ENCODE measurements at places on chromosomes 2 and 18.

- no peak for DNase-seq
Measured at GRCh38 chr2:191556463-191556862, 121.5 kb upstream of the NABP1 start.

DNA sequence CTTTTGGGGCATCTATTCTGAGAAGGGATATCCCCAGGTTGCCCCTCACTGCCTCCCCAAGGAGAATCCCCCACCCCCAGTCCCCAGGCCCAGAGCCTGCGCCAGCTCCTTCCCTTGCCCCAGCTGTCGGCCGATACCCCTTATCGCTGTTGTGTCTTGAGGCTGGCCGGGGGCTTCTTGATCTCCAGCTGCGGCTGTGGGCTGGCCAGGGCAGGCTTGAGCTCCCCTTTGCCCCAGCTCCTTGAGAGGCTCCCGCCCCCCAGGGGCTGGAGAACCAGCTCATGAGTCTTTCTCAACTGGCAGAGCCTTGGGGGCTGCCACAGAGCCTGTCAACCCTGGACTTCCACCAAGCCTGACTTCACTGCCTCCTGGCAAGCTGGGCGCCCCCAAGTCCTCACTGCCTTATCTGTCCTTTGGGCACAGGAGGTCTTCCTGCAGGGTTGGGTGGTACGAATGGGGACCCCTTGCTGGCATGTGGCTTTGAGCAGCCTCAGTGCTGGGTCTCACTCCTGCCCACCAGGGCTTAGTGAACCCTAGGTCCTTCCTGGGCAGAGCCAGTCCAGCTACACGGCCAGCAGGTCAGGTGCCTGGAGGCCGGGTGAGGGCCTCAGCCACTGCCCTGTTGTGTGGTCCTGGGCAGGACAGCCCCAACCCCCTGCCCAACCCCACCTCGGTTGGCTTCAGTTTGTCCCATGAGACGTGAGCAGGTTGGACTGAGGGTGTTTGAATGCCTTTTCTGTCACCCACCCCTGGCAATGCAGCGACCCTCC lies 29.5 kb downstream of the INHBB start:
- DNase-seq: no peak

GRCh38 chr2:143736904-143737303 lies 607.7 kb downstream of the ARHGAP15 start:
- no peak for DNase-seq

GRCh38 chr2:207867905-207868304 lies 98.2 kb upstream of the FZD5 start:
- no peak for DNase-seq

- DNase-seq: no peak
Measured at GRCh38 chr18:2053490-2054089, 517.7 kb downstream of the METTL4 start.

GRCh38 chr2:219433666-219434467 lies 776 bp upstream of the SPEG start:
- DNase-seq: no peak

DNA sequence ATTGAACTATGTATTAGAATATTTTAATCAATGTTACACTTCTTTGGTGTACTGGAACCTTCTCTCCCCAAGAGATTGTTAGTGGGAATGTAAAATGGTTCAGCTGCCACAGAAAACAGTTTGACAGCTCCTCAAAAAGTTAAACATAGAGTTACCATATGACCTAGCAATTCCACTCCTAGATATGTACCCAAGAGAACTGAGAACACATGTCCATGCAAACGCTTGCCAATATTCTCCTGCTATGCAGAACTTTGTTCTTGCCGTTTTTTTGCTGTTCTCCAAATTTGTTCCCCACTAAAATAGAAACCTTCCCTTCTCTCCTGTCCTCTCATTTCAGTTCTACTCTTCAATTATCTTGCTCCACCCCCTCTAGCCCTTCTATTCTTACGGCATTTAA lies 87.6 kb downstream of the PTPN2 start:
- DNase-seq: no peak

- no peak for DNase-seq
Measured at GRCh38 chr2:239966029-239966852, 58.9 kb downstream of the NDUFA10 start.

- no peak for DNase-seq
Measured at GRCh38 chr2:136055929-136056688, 61.8 kb downstream of the CXCR4 start.

DNA sequence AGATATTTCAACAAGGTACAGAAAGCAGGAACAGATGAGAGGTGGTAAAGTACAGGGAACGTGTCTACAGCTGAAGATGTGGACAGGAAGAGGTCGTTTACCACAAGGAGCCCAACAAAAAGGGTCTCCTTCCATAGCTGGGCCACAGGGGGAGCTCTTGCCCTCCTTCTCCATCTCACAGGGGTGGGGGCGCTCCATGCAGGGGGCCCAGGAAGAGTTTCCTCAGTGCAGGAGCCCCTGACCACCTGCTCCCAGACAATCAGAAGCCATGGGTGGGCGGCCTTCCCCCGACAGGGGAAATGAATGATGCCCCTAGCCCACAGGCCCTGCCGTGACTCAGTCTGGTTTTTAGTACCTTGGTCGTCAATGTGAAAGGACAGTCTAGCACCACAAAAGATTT lies 163.6 kb upstream of the ZNF516 start:
- no peak for DNase-seq

DNA sequence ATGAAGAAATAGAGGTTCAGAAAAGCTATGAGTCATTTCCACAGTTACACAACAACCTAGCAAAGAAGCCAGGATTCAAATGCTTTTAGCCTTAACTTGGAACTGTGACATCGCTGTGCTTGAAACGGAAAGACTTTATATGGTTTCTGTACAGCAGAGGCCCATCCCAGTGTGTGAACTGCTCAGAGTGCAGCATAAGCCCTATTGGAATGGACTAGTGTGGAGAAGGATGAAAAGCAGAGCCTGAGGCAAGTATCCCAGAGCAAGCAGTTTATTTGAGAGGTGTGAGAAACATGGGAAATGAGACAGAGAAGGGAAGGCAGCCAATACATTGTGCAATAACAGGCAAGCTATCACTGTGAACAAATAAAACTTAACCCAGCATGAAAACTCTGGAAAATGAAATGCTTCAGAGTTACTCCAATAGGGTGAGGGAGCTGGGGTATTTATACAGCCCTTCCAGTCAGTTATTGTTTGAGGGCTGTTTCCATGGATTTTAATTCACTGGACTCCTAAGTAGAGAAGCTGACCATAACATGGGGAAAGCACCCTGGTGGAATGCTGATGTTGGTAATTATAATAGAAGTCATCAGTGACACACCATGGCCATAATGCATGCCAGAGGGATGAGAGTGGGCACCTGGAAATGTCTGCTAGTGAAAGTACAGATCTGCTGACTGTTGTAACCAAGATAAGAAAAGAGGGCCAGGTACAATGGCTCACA lies 254.0 kb upstream of the POU3F3 start:
- no peak for DNase-seq

DNA sequence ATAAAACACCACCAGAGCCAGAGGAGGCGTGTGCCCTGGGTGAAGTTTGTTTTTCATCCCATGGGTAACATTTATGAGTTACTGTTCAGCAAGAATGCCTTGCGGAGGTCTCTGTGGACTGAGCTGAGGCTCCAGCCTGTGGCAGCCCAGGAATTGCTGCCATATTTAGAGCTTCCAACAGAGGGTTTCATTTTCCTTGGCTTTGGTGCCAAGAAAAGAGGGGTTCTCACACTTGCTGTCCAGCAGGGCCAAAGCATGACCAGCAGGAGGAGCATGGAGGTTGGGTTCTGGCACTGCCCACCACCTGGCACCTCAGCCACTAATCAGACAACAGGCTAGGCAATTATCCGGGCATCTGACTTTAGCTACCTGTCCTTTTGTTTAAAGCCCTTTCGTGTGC lies 36.7 kb downstream of the EPAS1 start:
- DNase-seq: no peak

Data from effector CD4-positive, alpha-beta T cell (primary cell).